ENCODE measurements at places on chromosomes 3 and 15.
A peak's percentile ranks its signal among the peaks of the same experiment; 100 is the strongest.

DNA sequence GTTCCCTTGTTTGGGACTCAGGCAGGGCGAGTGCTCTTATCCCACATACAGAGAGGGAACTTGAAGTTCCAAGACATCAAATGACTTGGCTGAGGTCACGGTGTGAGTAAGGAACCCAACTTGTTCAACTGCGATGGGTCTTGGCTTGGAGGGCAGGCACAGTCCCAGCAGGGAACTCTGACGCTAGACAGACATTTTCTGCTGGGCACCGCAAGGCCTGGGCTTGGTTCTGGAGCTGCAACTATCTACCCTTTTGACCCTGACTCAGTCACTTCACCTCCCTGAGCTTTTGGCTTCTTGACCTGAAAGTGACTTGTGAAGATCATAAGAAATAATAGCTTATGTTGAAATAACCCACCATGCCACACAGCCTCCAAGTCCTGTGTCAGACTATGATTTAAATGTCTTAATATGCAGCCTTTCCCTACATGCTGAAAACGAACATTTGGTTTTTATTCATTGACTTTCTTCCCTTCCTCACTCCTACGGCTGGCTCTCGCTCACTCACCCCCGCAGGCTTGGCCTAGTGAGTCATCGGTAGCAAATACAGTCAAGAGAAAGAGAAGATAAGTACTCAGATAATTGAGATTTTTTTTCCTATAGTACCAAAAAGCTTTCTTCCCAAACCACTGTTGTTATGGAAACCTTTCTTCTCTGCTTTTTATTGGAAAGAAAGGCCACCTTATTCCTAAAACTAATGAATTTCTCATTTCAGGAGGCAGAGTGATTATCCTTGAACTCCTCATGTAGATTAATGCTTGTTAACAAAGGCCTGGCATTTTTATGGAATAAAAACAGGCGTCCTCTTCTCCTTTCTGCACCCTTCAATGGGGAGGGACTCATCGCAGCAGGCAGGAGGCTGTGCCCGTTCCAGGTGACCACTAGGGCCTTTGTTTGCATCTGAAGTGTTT is 178.4 kb downstream of the ATP10A start:
- DNase-seq: peak; percentile 90

- no peak for DNase-seq
Measured at GRCh38 chr3:44077267-44077666, 164.4 kb upstream of the TOPAZ1 start.

GRCh38 chr3:30768703-30769550 is 125.5 kb downstream of the GADL1 start:
- DNase-seq: peak; percentile 50

DNA sequence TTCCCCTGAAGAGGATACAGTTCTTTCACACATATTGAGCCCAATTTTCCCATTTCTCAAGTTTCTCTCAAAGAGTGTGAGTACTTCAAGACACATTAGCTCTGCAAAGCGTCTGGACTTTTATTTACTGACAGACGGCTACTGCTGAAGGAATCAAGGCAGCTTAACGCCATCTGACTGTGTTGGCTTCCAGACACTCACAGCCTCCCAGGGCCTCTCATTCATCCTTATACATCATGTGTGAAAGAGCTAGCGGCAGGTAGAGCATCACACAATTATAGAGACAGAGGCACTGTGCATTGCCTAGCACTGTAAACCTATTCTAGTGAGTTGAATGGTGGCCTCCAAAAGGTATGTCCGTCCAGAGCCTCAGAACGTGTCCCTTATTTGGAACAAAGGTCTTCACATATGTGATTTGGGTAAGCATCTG is 284.1 kb upstream of the STT3B start:
- DNase-seq: no peak

- DNase-seq: no peak
Measured at GRCh38 chr3:33491721-33492120, 51.5 kb upstream of the UBP1 start.

DNA sequence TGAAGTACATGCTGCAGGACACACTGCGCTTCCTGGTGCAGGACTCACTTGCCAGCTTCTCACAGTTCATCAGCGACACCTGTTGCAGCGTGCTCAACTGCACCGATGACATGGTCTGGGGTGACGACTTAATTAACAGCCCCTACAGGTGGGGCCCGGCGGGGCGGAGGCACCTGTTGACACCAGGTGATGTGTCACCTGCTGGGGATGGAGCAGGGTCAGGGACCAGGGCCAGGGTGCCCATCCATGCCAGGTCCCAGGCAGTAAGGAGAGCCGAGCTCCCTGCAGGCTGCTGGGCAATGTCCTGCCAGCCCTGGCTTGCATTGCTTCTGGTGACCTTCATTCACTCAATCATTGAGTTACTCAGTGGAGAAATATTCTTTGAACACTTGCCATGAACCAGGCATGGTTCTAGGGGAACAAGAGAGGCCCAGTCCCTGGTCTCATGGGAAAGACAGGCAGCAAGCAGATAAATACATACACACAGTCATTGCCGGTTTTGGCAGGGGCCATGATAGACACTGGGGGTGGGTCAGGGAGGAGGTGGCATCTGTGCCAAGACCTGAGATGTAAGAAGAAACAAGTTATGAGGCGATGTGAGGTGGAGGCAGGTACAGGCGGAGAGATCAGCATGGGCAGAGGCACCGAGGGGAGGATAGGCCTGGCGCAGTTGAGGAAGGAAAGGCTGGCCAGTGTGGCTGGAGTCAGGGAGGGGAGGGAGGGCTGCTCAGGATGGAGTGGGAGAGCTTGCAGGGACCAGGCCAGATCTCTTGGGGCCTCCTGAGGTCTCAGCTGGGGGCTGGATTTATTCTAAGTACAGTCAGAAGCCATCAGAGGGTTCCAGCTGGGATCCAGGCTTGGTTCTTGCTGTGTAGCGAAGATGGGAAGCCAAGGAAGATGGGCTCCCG is 30.8 kb downstream of the DNAH1 start:
- peak; percentile 79 for DNase-seq

DNA sequence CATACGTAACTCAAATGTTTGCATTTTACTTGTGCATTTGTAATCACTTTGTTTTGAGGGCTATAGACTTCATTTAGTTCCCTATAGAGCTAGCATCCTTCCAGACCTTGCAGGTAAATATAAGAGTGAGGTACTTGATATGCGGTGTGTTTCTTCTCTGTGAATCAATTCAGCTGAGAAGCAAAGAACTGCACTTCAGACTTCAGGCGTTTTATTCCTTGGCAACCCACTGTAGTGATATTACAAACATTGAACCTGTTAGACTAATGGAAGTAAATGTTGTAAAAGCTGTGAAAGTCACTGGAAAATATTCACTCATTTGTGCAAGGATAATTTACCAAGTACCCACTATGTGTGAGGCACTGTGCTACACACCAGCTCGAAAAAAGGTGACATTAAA is 94.1 kb upstream of the CHL1 start:
- DNase-seq: no peak

- DNase-seq: no peak
Measured at GRCh38 chr3:142117056-142117851, 32.1 kb downstream of the TFDP2 start.

DNA sequence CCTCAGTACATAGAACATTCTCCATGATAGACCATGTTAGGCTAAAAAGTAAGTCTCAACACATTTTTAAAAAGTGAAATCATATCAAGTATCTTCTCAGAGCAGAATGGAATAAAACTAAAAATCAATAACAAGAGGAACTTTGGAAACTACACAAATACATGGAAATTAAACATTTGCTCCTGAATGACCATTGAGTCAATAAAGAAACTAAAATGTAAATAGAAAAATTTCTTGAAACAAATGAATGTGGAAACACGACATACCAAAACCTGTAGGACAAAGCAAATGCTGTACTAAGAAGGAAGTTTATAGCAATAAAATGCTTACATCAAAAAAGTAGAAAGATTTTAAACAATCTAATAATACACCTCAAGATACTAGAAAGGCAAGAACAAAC is 33.6 kb downstream of the NEK10 start:
- no peak for DNase-seq

- peak; percentile 90 for DNase-seq
Measured at GRCh38 chr15:68578175-68578979, 416 bp upstream of the CORO2B start.

- peak; percentile 4 for DNase-seq
Measured at GRCh38 chr3:106212665-106213222, 343.9 kb upstream of the CBLB start.

DNA sequence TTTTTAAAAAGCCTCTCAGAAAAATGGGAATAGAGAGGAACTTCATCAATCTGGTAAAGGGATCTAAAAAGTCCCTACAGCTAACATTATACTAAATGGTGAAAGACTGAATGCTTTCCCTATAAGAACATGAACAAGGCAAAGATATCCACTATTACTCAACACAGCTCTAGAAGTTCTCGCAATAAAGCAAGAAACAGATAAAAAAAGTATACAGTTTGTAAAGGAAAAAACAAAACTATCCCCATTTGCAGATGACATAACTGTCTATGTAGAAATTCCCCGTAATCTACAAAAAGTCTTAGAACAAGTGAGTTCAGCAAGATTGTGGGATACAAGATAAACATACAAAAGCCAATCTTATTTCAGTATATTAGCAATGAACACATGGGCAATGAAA is 15.4 kb downstream of the EDC3 start:
- no peak for DNase-seq

GRCh38 chr3:64109438-64109837 is 86.1 kb upstream of the PSMD6 start:
- DNase-seq: no peak

- DNase-seq: no peak
Measured at GRCh38 chr15:96076350-96076749, 254.2 kb upstream of the NR2F2 start.

DNA sequence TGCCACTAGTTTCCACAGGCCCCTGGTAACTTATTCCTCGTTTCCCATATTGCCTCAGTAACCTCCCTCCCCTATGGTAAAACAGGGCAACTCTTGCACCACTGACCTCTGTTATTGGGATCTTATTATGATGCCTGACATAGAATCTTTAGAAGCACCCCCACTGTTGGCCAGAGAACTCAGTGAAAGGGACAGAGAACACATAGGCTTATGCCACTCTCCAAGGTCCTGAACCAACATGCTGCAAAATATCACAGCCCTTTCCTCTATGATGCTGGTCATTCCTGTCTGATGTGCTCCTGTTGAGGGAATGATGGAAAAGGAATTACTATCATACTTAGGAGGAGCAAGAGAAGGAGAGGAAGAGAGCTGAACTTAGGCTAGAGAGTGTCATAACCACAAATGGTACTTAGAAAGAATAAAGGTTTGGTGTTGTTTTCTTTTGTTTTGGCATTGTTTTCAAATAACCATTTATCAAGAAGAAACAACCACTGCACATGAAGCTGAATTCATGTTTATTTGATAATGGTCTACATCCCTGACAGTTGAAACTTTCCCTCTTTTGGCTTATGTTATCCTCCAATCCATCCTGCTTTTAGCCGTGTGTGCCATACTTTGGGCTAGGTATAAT is 330.2 kb downstream of the EPHB1 start:
- DNase-seq: peak; percentile 70

GRCh38 chr3:8775181-8775580 is 5.8 kb upstream of the OXTR start:
- DNase-seq: no peak

DNA sequence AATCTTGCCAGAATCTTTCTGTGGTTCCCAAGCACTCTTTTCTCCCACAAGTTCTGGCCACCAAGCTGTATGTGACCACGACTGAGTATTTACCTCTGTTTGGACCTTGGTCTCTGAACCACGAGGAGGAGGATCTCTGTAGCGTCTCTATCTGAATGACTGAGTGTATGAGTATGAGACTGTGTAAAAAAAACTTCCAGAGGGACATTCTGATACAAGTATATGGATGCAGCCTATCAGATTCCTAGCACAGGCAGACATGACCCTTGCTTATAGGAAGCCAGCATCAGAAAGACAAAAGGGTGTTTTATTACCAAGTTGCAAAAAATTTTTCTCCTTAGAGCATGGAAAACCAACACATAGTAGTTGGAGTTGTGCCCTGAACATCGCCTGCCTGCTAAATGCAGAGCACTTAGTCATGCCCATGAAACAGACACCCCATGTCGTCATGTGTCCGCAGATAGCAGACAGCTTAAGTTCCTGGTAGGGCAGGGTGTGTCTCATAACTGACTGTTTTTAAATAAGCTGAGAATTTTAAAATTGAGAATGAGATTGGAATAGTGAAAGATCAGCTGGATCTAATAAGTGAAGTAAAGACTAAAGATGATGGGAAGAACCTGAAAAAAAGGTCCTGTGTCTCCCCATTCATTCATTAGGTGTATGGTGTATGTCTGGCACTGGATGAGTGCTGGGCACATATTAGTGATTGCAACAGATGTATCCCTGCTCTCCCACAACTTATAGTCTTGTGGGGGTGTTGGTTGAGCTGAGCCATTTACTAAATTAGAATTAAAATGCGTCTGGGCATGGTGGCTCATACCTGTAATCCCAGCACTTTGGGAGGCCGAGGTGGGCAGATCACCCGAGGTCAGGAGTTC is 30.9 kb downstream of the DAG1 start:
- peak; percentile 92 for DNase-seq

DNA sequence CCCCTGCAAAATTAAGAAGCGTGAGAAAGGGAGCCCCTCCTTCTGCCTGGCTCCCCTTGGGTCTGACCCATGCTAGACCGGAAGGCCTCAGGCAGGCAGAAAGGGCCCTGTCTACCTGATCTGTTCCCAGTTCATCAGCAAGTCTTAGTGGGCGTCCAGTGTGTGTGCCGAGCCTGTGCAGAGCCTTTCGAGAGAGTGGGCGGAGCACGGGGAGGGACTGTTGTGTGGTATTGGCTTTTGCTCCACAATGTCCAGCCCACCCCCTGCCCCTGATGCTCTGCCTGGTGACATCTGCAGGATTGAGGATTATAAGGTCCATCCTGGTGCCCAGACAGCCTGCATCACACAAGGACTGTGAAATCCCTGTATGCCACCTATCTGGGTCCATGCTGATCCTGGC is 82.9 kb downstream of the CHDH start:
- no peak for DNase-seq

GRCh38 chr3:17605934-17606333 is 136.5 kb downstream of the TBC1D5 start:
- no peak for DNase-seq

GRCh38 chr15:43991206-43991605 is 164.4 kb downstream of the WDR76 start:
- no peak for DNase-seq

DNA sequence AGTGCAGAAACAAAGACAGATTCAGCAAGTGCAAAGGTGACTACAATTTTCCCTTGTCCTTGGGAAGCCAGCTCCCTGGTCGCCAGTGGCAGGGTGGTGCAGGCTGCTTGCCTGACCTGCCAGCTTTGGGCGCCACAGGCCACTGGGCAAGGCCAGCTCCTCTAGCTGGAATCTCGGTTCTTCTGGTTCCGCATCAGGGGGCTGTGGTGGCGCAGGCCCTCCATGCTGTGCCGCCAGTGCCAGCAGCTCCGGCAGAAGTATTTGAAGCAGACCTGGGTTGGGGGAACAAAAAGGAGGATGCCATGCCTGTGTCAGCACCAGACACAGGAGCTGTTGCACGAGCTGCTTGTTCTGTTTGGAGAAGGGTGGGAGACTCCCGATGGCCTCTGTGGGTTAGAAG is 4.2 kb upstream of the RPS17 start:
- no peak for DNase-seq

DNA sequence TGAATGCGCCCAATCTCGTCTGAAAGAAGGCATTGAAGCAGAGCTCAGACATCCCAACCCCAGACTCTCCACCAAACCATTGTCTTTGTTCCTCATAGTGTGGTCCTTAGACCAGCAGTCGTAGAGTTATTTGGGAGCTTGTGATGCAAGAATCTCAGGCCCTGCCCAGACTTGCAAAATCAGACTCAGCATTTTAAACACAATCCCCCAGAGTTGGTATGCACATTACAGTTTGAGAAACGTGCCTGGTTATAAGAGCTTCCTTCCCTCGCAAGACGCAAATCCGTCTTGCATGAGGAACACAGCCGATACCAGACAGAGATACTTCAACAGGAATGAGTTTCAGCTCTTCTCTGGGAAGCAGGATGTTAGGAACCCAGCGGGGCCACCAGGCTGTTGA is 38.9 kb upstream of the IREB2 start:
- no peak for DNase-seq

Measured in GM03348 (cell line).